ENCODE measurements at places on chromosomes 13 and 19.

DNA sequence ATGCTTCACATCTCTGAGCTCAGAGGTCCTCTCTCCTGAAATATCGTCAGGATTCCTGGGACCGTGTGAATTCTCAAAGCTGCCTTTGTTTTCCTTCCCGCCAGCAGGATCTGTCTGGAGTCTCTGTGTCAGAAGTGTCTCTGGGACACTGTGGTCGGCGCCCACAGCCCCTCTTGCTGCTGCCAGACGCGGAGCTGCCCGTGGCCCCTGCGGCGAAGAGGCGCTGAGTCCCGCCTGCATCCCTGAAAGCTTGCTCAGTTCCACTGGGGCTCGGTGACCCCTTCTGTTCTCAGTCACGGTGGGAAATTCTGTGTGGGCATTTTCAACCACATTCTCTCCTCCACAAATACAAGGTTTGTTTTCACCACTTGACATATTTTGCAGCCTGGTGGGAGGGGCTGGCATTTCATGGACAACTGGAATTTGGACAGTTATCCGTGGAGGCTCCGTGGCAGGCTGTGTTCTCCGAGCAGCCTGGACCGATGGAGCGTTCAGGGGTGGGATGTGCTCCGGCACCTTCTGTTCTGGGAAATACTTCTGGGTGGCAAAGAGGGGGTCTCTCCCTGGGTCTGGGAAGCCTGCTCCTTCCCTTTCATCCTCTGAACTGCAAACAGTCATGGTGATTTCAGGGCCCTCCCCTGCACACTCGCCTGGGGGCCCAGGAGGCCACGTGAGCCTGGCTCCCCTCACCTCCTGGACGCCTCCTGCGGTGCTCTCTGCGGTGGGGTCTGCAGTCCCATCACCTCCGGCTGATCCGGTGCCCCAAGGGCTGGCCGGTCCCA, 42.6 kb upstream of the GRTP1 start:
- DNase-seq = no peak

- no peak for DNase-seq
Measured at GRCh38 chr19:3054265-3054971, 7.9 kb downstream of the TLE5 start.

DNA sequence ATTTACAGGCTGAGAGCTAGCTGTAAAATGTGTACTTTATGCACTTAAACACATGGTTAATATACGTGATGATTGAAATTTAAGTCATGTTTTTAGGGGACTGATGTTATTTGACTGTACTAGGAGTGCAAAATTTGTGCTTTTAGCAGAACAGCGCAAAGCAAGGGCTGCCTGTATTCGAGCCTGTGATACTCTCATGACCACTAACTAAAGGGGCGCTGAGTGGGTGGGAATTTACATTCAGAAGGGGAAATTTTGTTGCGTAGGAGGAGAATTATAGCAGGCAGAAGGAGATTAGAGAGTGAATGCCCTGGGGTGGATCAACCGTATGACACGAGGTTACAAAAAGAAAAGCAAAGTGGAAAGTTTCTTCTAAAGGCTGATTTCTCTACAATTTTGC, 271.8 kb upstream of the HTR2A start:
- no peak for DNase-seq

GRCh38 chr19:36009633-36010379, 1.2 kb upstream of the SYNE4 start:
- no peak for DNase-seq

- DNase-seq = peak; percentile 75
Measured at GRCh38 chr13:42271337-42272114, 426 bp upstream of the AKAP11 start.

Data from hematopoietic multipotent progenitor cell treated with erythropoietin and hydrocortisone succinate and interleukin-3 and kit ligand, for 17 days (in vitro differentiated cells).